ENCODE measurements at places on chromosomes 5 and 9.
A peak's percentile ranks its signal among the peaks of the same experiment; 100 is the strongest.

- DNase-seq, result peak; percentile 19
Measured at GRCh38 chr5:179668391-179668790, 12.4 kb downstream of the CBY3 start.

DNA sequence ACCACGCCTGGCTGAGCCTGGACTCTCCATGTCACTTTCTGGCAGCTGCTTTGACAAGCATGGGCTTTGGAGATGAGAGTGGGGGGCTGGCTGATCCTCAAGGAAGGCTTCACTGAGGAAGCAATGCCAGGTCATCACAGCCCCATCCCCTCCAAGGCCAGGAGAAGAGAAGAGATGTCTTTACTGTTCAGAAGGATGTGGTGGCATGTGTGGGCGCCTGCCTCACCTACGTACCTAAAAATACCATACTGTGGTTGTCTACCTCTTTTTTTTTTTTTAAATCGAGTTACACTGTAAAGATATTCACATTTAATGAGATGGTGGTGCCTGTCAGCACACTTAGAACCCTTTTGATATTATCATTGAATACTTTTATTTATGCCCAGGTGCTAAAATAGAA is 26.4 kb upstream of the CTNNA1 start:
- DNase-seq, result no peak

DNA sequence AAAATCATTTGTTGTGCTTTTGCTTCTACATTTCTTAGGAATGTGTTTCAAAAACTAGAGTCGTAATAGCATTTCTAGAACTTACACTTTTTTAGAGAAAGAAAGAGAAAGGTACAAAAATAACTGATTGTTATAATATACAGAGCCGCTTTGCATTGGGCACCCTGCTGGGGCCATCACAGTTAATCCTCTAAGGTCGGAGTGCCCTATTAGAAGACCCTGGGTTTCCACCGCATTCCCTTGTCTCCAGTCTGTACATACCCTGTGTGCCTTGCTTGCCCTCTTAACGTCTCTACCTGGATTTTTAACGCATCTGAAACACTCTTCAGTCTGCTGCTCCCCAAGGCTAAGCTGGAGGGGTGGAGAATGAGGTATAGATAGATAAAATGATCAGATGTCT is 1.3 kb downstream of the MARVELD2 start:
- DNase-seq, result no peak

- no peak for DNase-seq
Measured at GRCh38 chr5:20555034-20555433, 567.0 kb upstream of the CDH18 start.

- no peak for DNase-seq
Measured at GRCh38 chr9:137040568-137040967, 5.4 kb downstream of the NPDC1 start.

- no peak for DNase-seq
Measured at GRCh38 chr5:84605241-84605640, 220.6 kb upstream of the EDIL3 start.

GRCh38 chr5:568061-568781 is 43.9 kb upstream of the CEP72 start:
- no peak for DNase-seq

DNA sequence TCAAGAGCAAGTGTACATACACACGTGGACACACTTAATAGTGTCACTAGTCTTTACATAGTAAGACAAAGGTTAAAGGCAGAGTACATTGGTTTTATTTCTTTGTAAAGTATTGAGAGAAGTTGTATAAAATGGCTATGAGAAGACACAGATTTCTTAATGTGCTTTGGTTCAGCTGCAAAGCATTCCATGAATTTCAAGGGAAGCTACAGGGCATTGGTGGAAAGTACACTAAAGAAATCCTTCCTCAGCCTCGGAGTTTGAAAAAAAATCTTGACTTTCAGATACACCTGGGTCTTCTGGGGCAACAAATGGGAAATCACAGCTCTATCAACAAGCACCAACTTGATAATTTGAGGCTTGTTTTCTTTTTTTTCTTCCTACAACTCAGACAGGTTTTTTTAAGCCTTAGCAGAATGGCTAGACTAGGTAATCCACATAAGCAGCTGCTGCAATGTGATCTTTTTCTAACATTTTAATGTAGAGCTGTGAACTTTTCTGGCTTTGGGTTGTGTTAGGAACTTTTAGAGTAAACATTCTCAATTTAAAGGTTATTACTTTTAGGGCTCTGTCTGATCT is 140.4 kb upstream of the FST start:
- DNase-seq, result no peak

GRCh38 chr5:98977723-98978122 is 48.9 kb upstream of the CHD1 start:
- DNase-seq, result no peak

GRCh38 chr9:131318231-131319085 is 28.9 kb downstream of the PLPP7 start:
- DNase-seq, result no peak

DNA sequence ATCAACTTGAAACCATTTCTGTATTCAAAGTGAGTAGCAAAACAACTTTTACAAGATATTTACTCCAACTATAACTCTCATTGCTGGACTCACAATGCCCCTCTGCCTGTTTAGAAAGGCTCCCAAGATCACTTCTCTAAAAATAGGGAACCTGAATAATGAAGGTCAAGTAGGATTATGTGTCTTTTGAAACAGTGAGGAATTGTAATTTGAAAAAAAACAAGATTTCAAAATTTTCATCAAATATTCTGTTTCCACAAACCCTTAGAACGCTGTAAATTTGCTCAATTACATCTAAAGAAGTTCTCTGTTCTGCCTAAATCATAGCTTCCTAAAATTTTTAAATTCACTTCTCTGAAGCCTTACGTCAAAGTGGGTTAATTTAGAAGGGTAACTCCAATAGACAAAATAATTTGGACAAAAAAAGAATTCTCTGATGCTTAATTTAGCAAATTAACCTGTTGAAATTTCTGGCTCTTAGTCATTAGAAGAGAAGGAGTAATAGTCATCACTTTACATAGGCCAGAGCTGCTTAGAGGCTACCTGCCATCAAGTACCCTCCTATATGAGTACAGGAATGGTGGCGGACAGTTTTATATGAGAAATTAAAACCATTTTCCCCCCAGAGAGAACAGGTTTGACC is 4.0 kb downstream of the ELL2 start:
- DNase-seq, result no peak

DNA sequence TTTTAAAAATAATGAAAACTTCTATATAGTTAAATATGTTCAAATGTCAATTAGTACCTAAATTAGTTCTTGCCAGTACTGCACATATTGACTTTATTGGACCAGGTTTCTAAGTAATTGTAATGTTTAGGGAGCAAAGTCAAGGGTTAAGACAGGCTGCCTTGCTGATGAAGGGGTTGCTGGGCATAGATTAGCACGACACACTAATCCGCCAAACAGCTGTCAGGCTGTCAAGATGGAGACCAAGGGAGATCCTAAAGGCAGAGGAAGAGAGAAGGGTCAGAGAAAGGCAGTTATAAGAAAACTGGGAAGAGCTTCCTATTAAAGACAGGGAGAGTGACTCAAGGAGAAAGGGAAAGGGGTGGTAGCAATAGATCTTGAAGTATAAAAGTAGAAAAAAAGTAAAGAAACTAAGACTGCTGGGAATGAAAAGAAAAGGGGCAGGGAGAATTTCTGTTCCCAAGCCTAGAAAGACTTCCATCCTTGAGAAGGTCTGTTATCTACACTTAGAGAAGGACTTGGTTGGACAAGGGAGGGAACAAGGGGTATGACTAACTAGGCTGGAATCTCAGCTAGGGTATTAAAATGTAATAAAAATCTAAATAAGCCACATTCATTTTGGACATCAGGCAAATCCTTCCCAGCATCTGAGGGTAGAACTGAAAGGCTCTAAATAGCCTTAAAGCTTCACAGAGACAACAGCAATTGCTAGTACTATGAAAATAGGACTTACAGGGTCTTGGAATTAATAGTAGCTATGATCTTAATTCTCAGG is 188.7 kb downstream of the FBXL17 start:
- no peak for DNase-seq

DNA sequence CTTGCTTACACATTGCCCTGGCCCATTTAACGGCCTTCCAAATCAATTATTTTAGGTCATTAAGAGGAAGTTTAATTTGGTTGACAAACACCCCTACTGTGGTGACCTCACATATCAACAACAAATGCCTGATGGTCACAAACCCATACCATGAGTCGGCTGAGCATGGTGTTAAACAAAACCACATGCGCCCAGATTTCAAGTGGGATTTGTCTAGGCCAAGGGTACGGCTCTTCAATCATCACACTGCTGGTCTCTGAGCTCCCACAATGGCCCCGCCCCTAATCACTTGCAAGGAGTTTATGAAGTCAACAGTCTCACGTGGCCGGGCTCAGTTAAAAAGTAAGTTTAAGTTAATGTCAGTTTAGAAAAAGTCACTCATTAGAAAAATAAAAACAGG is 243.8 kb downstream of the CRB2 start:
- DNase-seq, result no peak

DNA sequence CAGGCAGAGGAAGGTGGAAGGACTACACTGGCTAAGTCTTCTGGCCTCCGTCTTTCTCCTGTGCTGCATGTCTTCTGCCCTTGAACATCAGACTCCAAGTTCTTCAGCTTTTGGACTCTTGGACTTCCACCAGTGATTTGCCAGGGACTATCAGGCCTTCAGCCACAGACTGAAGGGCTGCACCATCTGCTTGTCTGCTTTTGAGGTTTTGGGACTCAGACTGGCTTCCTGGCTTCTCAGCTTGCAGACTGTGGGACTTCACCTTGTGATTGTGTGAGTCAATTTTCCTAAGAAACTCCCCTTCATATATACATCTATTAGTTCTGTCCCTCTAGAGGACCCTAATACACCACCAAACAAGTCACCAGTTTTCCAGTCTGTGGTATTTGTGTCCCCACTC is 9.7 kb upstream of the ANKDD1B start:
- DNase-seq, result no peak

GRCh38 chr5:180799902-180800801 is 2.5 kb downstream of the MGAT1 start:
- no peak for DNase-seq

GRCh38 chr9:126454215-126454614 is 127.6 kb downstream of the MVB12B start:
- DNase-seq, result no peak

- no peak for DNase-seq
Measured at GRCh38 chr9:116323571-116323970, 170.0 kb downstream of the PAPPA start.

GRCh38 chr9:110432253-110432652 is 94.6 kb upstream of the TXNDC8 start:
- no peak for DNase-seq

- DNase-seq, result no peak
Measured at GRCh38 chr9:132201780-132202703, 40.2 kb downstream of the NTNG2 start.

GRCh38 chr5:65796269-65796668 is 74.3 kb downstream of the NLN start:
- DNase-seq, result no peak

DNA sequence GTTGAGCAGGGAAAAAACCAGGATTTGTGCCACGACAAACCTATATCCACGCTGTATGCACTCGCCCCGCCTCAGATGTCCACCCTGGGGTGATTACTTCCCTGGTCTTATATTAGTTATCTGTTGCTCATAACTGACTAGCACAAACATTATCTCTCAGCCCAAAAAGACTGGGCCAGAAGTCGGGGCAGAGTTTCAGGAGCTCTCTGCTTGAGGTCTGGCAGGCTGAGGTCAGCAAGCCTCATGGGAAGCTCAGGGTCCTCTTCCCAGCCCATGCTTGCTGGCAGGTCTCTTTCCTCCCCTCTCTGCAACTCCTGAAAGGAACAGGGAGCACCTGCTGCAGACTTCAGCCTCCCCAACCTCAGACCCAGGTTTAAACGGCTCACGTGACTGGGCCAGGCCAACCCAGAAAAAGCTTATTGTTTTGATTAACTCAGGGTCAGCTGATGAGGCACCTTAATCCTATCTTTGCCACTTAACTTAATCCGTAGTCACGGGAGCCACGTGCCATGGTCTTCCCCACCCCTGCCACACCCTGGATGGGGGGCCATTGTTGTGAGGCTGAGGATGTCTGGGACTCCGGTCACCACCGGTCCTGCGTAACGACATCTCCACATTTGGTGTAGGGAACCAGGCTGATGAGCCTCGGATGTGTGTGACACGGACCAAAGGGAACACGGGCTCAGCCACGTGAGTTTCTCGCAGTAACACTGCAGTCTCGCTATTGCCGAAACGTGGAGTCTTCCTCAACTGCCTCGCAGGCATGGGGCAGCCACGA is 123.7 kb upstream of the IRX4 start:
- no peak for DNase-seq

GRCh38 chr5:135154197-135154596 is 120.2 kb upstream of the PITX1 start:
- no peak for DNase-seq

DNA sequence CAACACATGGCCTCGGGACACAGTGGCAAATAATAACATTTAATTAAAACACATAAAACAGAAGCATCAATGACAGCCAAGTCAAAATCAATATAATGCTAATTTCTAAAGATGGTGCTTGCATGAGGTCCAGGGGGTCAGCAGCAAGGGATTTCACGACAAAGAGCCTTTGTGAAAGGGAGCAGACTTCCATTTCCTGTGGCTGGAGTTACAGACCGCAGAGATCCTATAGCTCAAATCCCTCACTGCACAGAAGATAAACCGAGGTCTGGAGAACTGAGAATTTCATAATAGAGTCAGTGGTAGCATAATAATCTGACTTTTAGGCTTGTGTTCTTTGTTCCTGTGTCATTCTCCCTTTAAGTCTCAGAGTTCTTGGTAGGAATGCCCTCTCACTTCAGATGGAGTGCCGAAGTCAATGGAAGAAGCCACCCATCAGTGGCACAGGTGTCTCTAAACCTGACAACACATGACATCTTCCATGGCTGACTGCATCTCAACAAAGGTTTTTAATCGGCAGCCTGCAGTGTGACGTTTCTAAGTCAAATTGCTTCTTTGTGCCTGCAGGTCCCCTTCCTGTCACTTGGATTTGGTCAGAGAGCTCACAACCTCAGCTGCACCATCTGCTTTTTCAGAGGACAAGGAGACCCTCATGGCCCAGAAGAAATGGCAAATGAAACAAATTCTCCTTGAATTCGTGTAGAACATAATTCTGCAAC is 67.4 kb downstream of the CARTPT start:
- DNase-seq, result no peak

DNA sequence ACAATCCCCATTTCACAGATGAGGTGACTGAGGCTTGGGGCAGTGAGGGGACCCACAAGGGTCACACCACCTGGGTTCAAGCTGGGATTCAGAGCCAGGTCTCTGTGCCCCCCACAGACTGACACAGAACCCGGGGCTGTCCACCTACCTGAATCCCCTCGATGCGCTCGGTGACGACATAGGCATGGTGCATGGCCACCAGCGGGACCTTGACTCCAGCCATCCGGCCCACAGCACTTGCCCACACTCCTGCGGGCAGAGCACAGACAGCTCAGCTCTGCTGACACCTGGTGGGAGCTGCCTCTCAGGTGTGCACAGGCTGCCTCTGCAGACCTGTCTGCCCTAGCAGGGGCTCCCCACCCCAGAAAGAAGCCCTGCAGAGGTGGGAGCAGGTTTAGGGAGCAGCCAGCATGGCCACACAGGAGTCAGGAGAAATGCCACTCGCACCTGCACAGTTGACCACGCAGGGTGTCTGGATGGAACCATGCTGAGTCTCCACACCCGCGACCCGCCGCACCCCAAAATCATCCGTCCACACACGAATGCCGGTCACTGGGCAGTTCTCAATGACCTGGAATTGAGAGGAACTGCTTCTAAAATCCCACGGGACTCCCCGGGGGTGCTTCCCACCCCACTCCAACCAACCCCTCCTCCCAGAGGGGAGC is 8.4 kb downstream of the SARDH start:
- DNase-seq, result no peak

Data from T-helper 17 cell (primary cell).